ENCODE measurements at places on chromosomes 3 and 15. TPM values are rescaled to one million over a fixed set of nuclear protein-coding genes. Genes with fewer than 3 reads are reported as not detected.

The PRSS50 gene
- total RNA-seq: 0.80 TPM

The SYNM gene
- total RNA-seq: 181 TPM

DNA sequence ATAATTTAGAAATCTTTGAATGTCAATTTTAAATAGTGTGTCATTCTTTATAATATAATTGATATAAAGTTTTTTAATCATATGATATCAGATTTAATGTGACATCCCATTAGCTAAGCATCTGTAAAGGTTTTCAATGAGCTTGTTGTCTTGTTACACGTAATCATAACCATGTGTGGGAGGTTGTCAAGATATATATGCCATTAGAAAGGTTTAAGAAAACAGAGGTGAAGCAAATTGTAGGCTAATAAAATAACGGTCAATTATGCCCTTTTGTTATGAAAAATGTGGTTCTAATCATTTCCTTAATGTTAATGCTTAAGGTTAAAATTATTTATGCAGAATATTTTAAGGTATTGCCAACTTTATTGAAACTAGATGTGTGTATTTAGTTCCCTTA lies 56.3 kb downstream of the RSRC1 start:
- no peak for DNase-seq

GRCh38 chr15:63331456-63331855 lies 50.2 kb downstream of the CA12 start:
- no peak for DNase-seq

GRCh38 chr3:61657689-61658088 lies 96.3 kb downstream of the PTPRG start:
- DNase-seq: no peak

The SH2D7 gene
- 0.28 TPM for total RNA-seq

DNA sequence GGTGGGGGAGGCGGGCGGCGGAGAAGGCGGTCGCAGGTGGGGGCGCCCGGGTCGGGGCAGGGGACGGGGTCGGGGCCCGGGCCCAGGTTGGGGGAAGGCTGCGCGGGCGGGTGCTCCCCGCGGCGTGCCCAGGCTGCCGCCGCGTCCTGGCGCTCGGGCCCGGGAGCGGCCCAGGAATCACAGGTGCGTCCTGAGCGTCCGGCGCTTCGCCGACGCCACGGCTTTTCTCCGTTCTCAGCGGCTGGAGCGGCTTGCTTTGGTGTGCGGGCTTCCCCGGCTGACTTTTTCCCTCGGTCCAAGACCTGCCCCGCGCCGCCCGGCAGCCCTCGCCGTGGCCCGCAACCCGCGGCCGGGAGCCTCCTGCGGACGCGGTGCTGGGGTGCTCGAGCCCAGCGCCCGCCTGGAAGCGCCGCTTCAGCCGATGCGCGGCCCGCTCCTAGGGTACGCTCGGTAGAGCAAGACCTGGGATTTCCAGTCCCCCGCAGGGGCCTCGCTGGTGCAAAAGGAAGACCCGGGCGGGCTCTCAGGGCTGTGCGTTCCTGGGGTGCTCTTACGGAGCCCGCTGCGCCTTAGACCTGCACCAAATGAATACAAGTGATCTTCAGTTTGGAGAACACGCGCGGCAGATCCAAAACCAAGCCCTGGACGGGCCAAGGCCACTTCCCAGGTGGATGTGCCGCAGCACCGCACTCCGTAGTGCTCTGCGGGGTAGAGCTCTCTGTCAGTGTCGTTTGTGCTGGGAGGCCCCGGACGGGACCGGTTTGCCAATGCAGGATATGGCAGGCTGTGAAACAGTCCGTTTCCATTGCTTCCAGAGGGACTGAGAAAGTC lies 639 bp downstream of the NIPA1 start:
- peak; percentile 8 for DNase-seq

The CSPG5 gene
- 0.14 TPM for total RNA-seq

Measured in prostate gland (tissue), 2 donors.